Psoas muscle (tissue), 8 donors: ENCODE measurements at places on chromosomes 12 and 14. TPM values are rescaled to one million over a fixed set of nuclear protein-coding genes. Genes with fewer than 3 reads are reported as not detected.

DNA sequence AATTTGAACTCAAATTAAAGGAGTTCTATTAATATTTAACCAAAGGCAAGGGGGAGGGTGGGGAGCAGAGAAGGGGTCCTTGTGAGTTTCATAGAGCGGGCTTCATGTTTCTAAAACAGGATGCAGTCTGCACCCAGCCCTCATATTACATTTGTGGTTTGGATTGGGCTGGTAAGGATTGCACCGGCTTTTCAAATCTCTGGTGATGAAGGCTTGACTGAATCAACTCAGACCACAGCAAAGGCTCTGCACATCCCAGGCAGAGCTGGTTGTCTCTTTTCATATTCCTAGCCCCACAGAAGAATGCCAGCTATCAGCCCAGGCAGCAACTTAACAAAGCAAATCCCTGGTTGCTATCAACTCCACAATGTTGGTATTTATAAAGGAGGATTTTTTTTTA, 1221.4 kb downstream of the VRK1 start:
- H3K4me3 ChIP-seq = no peak overlapping the region
- DNase-seq = no peak
- no peak overlapping the region for H3K27ac ChIP-seq
- no peaks in the 10 kb centered on the region for H3K4me1 ChIP-seq

DNA sequence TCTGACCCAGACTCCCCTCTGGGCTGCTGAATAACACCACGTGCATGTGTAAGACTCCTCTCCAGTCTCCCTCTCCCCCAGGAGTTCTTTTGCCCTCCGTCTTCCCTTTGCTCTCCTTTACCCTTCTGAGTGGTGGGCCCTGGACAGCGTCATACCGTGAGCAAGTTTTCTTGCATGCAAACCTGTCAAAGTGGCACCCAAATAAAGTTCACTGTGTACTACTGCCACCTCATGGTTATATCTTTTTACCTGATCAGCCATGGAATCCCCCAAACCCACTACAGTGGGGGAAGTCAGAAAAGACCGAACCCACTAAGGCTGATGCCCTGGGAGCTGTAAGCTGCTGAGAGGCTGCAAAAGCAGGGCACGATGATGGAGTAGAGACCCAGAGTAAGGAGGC, 131.1 kb upstream of the VRK1 start:
- no peak overlapping the region for H3K27ac ChIP-seq
- H3K4me1 ChIP-seq = no peaks in the 10 kb centered on the region
- H3K36me3 ChIP-seq = no peaks in the 10 kb centered on the region
- no peak overlapping the region for H3K4me3 ChIP-seq

DNA sequence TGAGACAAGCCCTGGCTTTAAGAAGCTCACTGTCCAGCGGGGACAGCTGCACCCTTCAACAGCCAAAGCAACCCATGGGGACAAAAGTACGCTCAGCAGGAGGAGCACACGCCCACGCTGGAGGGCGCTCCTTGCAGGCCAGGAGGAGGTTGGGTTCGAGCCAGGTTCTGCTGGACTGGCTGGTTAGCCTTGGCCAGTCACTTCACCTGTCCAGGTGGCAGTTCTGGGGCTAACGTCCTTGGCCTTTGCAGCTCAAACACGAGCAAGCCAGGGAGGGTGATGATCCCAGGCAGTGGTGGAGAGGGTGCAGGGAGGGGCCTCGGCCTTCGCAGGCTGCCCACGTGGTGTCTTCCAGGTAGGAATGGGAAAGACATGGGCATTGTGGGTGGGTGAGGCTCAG, 13.1 kb downstream of the CHGA start:
- no peaks in the 10 kb centered on the region for H3K4me1 ChIP-seq
- H3K4me3 ChIP-seq = no peak overlapping the region
- no peak for DNase-seq

DNA sequence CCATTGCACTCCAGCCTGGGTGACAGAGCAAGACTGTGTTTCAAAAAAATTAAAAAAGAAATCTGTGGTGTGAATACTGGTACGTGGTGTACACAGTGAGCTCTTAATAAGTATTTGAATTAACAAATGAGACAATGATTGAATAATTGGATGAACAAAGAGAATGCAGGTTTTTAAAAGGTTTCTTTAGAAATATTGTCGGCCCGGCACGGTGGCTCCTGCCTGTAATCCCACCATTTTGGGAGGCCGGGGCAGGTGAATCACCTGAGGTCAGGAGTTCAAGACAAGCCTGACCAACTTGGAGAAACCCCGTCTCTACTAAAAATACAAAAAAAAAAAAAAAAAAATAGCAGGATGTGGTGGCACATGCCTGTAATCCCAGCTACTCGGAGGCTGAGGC, 6.6 kb downstream of the HIF1A start:
- peaks cover 41% of the 10 kb centered on the region for H3K4me1 ChIP-seq
- no peaks in the 10 kb centered on the region for H3K27me3 ChIP-seq
- H3K4me3 ChIP-seq = no peak overlapping the region
- no peak for DNase-seq

SIVA1 gene
- total RNA-seq = 85.1 TPM

RHEBL1 gene
- total RNA-seq = not detected
